ENCODE measurements at places on chromosomes 13 and 19.
A peak's percentile ranks its signal among the peaks of the same experiment; 100 is the strongest.

GRCh38 chr19:42114412-42114811 lies 17.8 kb downstream of the POU2F2 start:
- DNase-seq = no peak

DNA sequence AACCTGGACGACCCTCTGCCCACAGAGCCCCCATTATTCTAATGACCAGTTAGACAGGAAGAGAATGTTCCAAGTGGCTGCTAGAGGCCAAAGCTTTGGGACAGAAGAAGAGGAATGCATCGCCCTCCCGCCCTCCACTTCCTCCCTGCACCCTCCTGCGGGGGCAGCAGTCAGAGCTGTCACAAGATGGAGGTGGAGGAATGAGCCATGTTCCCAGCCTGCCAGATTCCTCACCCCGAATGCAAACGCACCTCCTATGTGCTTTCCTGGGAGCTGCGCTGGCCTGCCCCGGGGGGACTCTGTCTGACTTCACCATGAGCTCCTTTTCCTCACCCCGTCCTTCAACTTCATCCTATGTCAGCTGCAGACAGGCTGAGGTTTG lies 1.7 kb downstream of the YJEFN3 start:
- DNase-seq = no peak

DNA sequence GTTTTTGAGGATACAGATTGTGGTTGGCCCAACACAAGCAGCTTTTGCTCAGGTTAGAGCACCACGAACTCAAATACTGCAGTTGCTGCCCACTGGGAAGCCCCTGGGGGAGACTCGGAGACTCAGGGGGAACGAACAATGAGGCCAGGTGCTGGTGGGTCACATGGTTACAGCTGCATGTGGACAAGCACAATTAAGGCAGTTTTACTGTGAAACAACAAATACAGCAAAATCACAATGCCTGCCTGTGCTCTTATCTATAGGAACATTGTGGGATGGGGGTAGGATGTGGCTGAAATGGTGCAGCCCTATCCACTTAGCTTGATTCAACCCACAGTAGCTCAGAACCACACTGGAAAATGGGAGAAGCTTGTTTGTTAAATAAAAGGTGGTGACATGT lies 119.7 kb upstream of the SPATA13 start:
- DNase-seq = no peak

- DNase-seq = no peak
These were observed 5.6 kb upstream of the FOSB start for GRCh38 chr19:45462174-45462573.

DNA sequence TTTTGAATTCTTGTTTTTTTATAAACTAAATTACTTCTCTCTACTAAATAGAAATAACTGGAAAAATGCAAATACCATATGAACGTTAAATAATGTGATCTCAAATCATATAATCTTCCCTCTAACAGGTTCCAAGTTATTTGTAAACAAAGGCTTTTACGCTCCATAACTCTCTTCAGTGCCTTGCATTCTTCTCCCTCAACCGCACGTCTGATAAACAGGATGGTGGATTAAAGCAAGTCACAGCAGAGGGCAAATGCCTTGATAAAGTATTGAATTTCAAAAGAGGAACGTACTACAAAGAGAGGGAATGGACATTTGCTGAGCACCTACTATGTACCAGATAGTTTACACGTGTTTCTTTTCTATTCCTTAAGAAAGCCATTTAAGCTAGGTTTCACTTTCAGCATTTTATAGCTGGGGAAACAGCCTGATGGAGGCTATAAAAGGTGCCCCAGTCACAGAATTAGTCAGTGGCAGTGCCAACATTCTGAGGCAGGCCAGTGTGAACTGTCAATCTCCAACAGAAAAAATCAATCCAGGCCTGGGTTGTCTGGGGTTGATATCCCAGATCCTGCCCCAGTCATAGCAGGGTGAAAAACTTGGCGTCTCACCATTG lies 15.8 kb downstream of the MRPS31 start:
- DNase-seq = no peak

- no peak for DNase-seq
These were observed 121.4 kb upstream of the RFC3 start for GRCh38 chr13:33696530-33696929.

DNA sequence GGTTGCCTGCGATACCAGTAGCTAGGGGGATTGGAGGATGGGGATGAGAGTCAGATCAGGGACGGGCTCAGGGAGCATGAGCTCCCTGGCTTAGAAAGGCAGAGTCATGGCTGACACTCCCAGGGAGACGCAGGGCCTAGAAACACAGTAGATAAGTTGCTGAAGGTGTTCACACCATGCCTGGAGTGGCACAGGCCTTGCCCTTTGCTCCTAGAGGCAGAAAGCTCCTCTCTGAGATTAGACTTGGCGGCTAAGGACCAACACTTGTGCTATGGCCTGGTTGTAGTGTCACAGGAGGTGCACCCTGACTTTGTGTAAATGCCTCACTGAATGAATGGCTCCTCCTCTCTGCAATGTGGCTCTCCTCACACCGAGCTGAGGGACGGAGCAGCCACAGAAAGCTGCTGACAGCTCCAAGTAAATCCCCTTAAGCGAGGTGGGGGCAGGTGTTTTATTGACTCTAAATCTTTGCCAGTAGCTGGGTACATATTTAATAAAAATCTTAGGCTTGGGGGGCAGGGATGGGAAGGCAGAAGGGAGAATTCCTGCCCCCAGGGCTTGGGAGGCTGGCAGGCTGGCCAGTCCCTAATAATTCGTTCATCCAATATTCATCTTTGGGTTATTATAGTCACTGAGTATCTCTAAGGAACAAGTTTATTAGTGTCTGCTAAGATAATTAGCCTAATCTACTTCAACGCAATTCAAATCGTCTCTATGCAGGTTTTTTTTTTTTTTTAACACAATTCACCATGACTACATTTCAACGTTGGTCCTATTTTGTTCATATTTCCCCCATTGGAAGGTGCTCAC lies 54.9 kb downstream of the SIAH3 start:
- DNase-seq = no peak

DNA sequence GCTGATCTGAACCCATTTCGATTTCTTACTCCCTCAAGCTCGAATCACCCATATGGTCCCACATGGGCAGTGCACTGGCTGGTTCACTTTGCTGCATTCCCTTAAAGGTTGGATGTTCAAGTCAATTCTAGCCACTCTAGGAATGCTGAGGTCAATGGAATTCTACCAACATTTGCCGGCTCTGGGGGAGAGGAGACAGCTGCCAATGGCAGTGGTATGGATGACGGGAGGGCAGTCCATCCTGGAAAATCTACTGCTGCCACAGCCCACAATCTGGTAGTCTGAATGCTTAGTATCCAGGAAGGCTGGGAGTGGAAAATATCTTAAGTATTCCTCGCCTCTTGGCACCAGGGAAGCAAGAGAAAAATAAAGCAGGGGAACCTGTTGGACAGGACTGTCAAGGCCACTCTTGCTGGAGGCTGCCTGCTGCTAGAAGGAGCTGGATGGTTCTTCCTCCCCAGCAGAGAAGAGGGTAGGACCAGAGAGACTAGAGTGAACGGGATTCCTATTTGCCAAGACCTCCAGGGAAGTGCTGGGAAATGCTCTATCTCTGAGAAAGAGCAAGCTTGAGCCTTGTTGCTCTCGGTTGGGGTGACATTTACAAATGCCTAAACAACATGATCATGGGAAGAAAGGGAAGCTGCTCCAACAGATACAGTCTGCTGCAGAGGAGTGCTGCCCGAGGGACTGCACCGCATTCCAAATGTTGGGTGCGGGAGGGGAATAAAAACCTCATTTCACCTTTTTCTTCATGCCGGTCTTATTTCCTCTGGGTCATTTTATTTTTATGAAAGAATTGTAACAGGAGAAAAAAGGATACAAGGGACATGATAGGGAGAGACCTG lies 20.7 kb upstream of the HMGB1 start:
- no peak for DNase-seq

DNA sequence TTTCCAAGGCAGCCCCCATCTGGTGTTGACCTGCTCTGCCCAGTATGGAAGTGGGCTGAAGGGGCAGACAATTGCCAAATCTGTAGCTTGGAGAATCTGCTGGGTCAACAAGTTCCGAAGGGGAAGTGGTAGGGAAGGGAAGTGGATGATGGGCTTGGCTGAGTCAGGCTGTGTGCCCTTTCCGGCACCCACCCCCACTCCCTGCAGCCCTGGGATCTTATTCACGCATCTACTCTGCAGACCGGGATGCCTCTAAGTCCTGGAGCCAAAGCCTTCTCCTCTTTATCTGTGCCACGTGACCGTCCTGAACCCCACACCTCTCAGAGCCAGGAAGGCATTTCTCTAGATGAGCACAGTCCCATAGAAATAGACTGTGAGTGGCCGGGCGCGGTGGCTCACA lies 7.5 kb upstream of the C5AR2 start:
- DNase-seq = no peak

DNA sequence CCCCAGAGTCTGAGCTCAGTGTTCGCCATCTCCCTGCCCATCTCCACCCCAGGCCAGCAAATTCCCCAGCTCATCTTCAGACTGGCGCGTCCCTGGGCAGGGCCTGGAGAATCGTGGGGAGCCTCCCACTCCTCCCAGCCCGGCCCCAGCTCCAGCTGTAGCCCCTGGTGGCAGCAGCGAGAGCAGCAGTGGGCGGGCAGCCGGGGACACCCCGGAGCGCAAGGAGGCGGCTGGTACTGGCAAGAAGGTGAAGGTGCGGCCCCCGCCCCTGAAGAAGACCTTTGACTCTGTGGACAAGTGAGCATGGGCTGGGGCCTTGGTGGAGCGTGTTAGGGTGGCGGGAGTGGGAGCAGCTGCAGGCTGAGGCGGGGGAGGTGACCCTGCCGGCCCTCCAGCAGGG lies 8.4 kb upstream of the PRR19 start:
- no peak for DNase-seq

DNA sequence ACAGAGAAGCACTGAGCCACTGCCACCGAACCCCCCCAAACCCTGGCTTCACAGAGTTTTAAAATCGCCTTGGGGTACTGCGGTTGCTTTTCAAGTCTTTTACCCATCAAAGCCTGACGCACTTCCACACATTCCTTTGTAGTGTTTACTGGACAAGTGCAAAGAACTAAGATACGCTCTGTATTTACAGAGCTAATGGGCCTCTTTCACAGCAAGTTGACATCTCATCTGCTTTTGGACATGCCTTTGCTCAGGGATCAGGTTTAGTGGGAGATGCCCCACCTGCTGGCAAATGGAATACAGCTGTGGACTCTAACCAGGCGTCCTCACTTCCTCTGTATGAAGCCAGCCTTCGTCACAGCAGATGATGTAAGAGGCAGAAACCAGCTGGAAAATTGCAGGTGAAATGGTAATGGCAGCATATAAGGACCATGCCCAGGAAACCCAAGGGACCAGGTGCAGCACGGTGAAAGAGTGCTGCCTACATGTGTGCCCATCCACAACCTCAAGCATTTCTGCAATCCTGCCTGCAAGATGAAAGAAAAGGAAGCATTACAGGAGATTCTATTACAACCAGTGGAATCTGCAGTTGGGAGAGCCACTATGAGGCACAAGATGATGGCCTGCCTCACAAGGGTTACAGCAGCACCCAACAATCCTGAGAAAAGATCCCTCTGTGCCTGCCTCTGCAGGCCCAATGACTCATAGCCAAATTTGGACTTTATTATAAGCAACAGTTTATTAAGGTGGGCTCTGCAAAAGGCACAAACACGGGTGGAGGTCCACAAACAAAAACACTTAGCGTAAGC lies 34.7 kb downstream of the BRD4 start:
- DNase-seq = no peak

GRCh38 chr19:1489463-1490310 lies 463 bp downstream of the PCSK4 start:
- no peak for DNase-seq

- DNase-seq = no peak
These were observed 163.4 kb upstream of the TSC22D1 start for GRCh38 chr13:44739539-44739938.

- DNase-seq = no peak
These were observed 1.9 kb upstream of the SUGT1 start for GRCh38 chr13:52650731-52651130.

- DNase-seq = no peak
These were observed 45.4 kb upstream of the MYCBP2 start for GRCh38 chr13:77372275-77372674.

GRCh38 chr19:6066661-6067646 lies 43.3 kb downstream of the RFX2 start:
- peak; percentile 45 for DNase-seq

DNA sequence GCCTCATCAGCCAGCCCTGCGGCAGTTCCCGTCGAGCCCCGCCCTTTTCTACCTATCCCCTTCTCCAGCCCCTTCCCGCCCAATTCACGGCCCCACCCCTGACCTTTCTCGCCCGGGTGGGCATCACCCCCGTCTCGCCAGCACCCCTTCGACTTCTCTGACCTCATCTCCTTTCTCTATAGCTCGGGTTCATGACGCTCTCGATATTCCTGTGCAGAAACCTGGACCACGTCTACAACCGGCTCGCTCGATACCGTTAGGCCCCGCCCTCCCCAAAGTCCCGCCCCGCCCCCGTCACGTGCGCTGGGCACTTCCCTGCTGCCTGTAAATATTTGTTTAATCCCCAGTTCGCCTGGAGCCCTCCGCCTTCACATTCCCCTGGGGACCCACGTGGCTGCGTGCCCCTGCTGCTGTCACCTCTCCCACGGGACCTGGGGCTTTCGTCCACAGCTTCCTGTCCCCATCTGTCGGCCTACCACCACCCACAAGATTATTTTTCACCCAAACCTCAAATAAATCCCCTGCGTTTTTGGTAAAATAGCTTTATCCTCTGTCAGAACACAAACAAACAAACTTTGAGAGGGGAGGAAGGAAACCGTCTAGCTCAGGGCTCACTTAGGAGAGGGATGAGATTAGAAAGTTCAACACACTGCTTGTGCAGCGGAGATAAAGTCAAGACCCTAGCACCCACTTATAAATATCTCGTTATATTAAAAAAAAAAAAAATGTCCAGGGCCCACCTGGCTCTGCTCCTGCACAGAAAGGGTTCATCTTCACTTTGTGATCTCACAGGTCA lies 5.1 kb downstream of the CD37 start:
- DNase-seq = no peak

- no peak for DNase-seq
These were observed 10.4 kb downstream of the XAB2 start for GRCh38 chr19:7618771-7619510.

GRCh38 chr13:25764378-25764777 lies 287.4 kb downstream of the SHISA2 start:
- DNase-seq = no peak

GRCh38 chr13:77397636-77398035 lies 70.7 kb upstream of the MYCBP2 start:
- DNase-seq = no peak

GRCh38 chr19:16207490-16208025 lies 9.8 kb downstream of the AP1M1 start:
- no peak for DNase-seq

- no peak for DNase-seq
These were observed 69.8 kb downstream of the SIAH3 start for GRCh38 chr13:45781553-45782326.

DNA sequence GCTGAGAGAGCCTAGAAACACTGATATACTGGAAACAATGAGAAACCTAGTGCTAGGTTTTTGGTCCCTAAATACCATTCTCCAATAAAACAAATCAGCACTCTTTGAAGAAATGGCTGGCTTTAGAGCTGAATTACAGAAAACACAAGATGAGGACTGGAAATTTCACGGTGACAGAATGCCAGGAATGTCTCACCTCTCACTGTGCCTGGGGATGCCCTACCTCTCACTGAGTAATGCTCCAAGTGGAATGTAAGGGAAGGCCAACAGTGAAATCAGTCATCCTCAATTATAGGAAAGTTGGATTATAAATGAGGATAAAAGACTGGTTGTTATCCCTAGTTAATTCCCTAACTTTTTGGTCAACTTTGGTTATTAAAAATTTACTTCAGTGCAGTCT lies 259.0 kb downstream of the NALCN start:
- no peak for DNase-seq
